ENCODE measurements at places on chromosomes 13 and 19. TPM values are rescaled to one million over a fixed set of nuclear protein-coding genes. Genes with fewer than 3 reads are reported as not detected.
A peak's percentile ranks its signal among the peaks of the same experiment; 100 is the strongest.

- peak; percentile 56 for DNase-seq
Measured at GRCh38 chr13:113836768-113837559, 26.9 kb downstream of the GAS6 start.

DNA sequence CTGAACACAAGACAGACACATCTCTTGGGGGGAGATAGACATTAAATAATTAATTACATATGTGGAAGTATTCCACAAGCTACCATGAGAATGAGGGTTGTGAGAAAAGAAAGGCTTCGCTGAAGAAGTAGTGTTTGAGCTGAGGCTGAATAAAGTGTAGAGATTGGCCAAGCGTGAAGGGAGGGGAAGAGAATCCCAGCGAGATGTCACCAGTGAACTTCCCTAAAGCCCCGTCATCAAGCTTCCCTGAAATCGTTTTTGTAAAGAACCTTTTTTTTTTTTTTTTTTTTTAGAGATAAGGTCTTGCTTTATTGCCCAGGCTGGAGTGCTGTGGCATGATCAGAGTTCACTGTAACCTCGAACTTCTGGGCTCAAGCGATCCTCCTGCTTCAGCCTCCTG, 235.2 kb downstream of the KCNRG start:
- no peak for DNase-seq

DNA sequence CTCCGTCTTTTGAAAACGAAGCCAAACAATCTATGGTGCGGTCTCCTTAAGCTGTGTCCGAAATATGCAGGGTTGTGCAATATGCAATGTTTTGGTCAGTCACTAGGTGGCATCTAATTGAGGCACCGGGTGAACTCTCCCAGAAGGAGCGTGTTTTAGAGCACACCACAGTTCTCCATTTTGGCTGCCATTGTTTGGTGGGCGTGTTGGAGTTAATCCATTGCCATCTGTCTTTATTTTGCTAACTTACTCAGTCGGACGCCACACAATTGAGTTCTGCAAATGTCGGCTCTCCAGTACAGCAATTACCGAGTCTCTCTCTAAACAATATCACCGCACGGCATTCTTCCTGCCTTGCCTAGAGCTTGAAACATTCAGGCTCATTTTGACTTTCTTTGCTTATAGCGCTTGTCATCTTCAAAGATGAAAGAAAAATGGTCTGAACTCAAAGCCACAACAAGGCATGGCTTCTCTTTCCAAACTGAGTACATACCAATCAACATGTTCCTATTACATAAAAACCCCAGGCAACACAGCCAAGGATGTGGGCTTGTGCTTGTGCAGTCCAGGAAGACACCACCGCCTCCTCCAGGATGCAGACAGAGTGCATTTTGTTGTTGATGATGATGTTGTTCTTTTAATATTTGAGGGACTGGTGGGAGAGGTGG, 182.0 kb upstream of the SERP2 start:
- DNase-seq = no peak

The SOX1 gene
- total RNA-seq = not detected

DNA sequence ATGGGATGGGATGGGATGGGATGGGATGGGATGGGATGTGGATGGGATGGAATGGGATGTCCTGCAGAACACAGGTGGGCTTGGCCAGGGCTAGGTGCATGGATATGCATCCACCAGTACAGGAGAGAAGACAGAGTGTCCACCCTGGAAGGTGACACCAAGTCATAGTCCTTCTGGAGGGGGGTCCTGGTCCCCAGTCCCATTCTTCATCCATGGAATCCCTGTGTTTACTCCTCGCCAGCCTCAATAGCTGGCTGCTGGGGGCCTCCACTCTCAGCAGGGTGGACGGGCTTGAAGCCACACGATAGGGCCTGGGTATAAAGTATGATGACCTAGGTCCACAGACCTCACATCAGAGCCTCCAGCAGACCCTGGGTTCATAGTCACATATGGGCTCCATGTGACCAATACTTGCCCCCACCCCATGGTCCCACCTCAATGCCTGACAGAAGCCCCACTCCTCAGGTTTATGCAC, 40.1 kb downstream of the RFX2 start:
- DNase-seq = no peak

The STX10 gene
- 26.4 TPM for total RNA-seq

DNA sequence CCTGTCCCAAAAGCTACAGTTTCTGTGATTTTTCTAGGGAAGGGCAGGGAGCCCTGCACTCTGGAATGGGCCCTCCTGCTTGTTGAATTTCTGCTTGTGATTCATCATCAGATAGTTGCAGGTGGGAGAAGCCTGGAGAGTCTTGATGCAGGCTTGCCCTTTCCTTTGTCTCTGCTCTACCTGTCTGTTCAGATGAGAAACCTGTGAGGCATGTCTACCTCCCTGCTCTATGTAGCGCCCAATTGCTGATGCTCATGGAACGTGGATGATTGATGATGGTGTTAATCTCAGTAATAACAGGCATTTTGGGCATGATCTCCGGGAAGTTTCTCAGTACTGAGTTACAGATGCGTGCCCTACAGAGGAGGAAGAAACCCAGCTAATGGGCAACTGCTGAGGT, 10.9 kb upstream of the CBY2 start:
- DNase-seq = no peak

DNA sequence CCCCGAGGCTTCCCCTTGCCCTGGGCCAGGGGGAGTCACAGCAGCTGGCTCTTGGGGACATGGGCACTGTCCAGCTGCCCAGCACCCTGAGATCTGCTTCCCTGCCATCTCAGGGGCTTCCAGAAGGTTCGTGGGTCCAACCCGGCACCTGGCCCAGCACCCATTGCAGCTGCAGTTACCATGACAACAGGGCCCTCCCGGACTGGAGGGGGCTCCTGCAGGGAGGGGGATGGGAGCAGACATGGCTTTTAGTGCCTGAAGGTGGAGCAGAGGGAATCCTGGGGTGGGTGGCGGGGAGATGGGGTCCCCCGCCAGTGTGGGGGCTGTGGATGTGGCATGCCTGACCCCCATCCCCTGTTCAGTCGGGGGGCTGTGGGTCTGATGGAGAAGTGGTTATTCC, 14.7 kb downstream of the PIN1 start:
- no peak for DNase-seq

- DNase-seq = no peak
Measured at GRCh38 chr13:113164492-113164891, 6.0 kb downstream of the PROZ start.

The ATP7B gene
- 6.7 TPM for total RNA-seq

- DNase-seq = no peak
Measured at GRCh38 chr13:53007872-53008271, 20.7 kb upstream of the OLFM4 start.

DNA sequence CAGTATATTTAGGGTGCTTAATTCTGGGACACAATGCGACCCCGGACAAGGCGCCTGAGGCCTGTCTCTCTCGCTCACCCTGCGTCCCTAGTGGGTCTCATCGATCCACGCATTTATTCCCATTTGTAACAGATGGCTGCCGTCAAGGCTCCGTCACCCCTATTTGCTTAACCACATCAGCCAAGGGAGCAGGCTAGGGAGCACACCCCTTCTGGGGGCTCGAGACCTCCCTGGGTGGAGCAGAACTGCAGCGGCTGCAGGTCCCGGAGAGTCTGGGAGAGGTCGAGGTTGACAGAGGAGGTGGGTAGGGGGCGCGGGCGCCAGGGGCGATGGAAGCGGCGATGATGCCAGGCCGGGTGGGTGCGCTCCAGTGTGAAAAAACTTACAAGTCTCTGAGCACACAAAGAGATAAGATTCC, 507 bp downstream of the ALG5 start:
- no peak for DNase-seq

- no peak for DNase-seq
Measured at GRCh38 chr19:48578891-48579290, 26.9 kb downstream of the SULT2B1 start.

- no peak for DNase-seq
Measured at GRCh38 chr19:31943778-31944177, 401.6 kb upstream of the ZNF507 start.

DNA sequence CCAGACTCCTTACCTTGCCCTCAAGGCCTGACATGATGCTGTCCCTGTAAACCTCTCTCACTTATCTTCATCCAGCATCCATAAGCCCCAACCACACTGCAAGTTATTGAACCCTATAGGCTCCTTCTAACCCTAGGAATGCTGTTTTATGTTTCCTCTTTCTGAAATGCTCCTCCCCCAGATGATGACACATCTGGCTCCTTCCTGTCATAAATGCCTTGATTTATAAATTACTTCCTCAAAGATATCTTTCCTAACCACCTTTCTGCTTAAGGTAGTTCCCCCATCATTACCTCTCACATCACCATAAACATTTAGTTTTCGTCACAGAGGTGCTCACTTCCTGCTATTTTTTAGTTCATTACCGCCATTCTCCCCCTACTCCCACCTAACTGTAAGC, 12.3 kb downstream of the RUBCNL start:
- DNase-seq = no peak

DNA sequence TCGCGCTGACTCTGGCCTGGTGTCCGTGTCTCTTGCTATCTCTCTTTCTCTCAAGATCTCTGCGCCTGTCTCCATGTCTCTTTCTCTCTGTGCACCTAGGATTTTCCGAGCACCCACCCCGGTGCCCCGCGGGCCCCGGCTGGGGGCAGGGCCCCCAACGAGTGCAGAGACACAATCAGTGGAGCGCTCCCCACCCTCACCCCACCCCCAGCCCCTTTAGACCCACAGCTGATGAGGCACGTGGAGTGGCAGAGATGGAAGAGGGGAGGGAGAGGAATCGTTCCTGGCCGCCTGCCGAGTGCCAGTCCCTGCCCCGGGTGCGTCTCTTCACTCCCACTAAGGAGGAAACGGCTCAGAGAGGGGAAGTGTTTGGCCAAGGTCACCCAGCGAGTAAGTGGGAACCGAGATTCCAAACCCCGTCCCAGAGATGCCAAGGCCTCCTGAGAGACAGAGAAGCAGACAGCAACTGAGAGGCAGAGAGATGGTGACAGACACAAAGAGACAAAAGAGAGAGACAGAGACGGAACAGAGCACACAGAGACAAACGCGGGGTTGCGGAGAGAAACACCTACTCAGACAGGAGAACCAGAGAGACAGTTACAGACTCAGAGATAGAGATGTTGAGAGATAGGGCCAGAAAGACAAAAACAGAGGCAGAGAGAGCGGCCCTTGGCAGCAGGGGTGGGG, 626 bp upstream of the BCL3 start:
- no peak for DNase-seq

DNA sequence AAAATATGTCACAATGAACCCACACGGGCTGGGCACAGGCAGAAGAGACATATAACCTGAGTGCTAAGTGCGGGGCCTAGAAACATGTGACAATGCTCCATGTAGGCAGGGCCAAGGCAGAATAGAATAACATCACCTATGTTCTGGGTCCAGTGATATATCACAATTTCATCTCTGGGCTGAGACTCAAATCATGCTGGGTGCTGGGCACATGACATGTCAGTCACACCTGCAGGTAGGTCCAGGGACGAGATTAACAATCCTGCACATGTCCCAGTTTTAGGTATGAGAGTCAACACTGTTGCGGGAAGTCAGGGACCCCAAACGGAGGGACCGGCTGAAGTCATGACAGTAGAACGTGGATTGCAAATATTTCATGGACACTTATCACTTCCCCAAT, 50.3 kb downstream of the ZNF99 start:
- DNase-seq = no peak

DNA sequence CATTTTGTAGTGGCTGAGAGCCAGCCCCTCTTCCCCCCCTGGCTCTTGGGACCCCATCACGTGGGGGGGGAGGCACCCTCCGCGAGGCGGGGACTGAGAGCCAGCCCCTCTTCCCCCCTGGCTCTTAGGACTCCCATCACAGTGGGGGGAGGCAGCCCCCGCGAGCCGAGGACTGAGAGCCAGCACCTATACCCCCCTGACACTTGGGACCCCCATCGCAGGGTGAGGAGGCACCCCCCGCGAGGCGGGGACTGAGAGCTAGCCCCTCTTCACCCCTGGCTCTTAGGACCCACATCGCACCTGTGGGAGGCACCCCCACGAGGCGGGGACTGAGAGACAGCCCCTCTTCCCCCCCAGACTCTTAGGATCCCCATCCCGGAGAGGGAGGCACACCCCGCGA, 2426.5 kb upstream of the PCDH20 start:
- no peak for DNase-seq

- no peak for DNase-seq
Measured at GRCh38 chr13:21606796-21607195, 2.8 kb upstream of the MICU2 start.

The ZNF274 gene
- total RNA-seq = 18.9 TPM

Measured in urinary bladder (tissue), 4 donors.